Activated CD4-positive, alpha-beta T cell treated with anti-CD3 and anti-CD28 coated beads, Interleukin-2, amount 50 U/mL, for 16 hours (primary cell): ENCODE measurements at places on chromosomes 1 and 21.

DNA sequence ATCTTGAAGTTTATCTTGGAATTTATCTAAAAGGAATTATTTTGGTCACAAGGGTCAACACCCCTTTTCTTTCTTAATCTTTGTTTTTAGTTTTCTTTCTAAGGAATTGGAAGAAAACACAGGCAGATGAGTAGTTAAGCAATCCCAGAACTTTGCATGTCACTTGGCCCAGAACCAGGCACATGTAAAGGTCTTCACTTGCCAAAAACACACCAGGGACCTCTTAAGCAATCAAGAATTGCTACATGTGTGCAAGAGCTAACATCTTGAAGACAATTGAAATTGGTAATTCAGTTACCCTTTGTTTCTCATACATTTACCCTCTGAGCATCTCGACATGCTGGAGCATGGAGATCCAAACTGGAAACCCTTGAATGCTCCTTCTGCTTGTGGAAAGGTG, 114.2 kb downstream of the ZC3H11B start:
- no peak for DNase-seq

- no peak for DNase-seq
Observed at GRCh38 chr1:181326348-181326747, 157.0 kb upstream of the CACNA1E start.

DNA sequence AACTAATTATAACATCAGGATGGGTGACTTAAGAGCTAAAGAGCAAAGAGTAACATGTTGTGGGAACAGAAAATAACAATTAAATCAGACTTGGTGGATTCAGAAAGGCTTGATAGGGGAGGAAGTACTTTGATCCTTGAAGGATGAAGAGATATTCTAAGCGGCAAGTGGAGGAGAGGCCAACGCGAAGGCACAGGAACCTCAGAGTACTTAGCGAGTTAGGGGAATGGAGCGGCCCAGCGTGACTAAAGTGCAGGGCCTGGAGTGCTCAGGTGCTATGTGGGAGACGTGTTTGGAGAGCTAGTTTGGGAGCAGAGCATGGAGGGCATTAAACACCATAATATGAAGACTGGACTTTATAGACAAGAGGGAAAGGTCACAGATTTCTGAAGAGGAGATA, 64.3 kb downstream of the ADCY10 start:
- DNase-seq: no peak

GRCh38 chr1:241631674-241632073, 8.5 kb downstream of the CHML start:
- DNase-seq: no peak

- no peak for DNase-seq
Observed at GRCh38 chr1:7478809-7479499, 292.1 kb upstream of the VAMP3 start.

GRCh38 chr1:234564035-234565029, 45.6 kb downstream of the IRF2BP2 start:
- DNase-seq: peak; percentile 51

GRCh38 chr1:245183429-245183828, 28.6 kb downstream of the KIF26B start:
- no peak for DNase-seq

- no peak for DNase-seq
Observed at GRCh38 chr1:206801467-206801866, 29.2 kb upstream of the IL10 start.

GRCh38 chr21:26847002-26847401, 1.8 kb upstream of the ADAMTS1 start:
- DNase-seq: no peak

- DNase-seq: no peak
Observed at GRCh38 chr1:42752284-42752683, 12.2 kb upstream of the CLDN19 start.

DNA sequence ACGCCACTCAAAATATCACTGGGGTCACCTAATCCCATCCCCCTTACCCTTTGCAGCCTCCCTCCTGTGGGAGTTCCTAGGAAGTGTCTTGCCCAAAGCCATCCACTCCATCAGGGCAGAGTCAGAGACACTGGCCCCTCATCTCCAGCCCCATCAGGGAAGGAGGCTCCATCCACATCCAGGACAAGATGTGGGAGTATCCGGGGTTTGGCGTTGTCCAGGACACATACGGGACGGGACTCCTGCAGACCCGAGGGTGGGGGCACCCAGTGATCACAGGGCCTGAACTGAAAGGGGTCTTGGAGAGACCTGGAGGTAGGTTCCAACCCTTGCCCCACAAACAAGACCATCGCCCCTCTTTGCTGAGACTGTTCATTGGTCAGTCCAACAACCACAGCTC, 348.2 kb downstream of the MATN1 start:
- no peak for DNase-seq

- no peak for DNase-seq
Observed at GRCh38 chr1:228836427-228836826, 101.1 kb downstream of the RHOU start.

GRCh38 chr1:187471555-187471954, 642.8 kb downstream of the PLA2G4A start:
- no peak for DNase-seq

DNA sequence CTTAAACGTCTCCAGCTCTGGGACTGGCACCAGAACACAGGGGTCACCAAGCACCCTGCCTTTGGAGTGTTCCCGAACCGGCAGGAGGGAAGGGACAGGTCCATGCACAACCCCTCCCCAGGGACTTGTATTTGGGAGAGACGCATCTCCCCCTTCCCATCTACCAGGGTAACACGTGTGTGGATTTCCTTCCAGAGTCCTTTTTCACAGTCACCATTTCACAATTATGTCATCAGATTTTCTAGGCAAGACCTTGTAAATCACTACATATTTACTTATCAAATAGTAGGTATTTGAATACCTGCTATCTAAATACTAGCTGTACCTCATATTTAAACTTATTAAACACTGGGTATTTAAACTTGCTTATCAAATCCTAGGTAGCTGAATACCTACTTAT, 57.4 kb upstream of the AJAP1 start:
- DNase-seq: no peak

- no peak for DNase-seq
Observed at GRCh38 chr1:109826446-109826845, 62.7 kb upstream of the EPS8L3 start.

GRCh38 chr21:27464648-27465047, 497.8 kb upstream of the ADAMTS5 start:
- no peak for DNase-seq
